ENCODE measurements at places on chromosomes 5 and 9. TPM values are rescaled to one million over a fixed set of nuclear protein-coding genes. Genes with fewer than 3 reads are reported as not detected.

- DNase-seq = no peak
Observed at GRCh38 chr5:74357827-74358226, 282.7 kb downstream of the ENC1 start.

DNA sequence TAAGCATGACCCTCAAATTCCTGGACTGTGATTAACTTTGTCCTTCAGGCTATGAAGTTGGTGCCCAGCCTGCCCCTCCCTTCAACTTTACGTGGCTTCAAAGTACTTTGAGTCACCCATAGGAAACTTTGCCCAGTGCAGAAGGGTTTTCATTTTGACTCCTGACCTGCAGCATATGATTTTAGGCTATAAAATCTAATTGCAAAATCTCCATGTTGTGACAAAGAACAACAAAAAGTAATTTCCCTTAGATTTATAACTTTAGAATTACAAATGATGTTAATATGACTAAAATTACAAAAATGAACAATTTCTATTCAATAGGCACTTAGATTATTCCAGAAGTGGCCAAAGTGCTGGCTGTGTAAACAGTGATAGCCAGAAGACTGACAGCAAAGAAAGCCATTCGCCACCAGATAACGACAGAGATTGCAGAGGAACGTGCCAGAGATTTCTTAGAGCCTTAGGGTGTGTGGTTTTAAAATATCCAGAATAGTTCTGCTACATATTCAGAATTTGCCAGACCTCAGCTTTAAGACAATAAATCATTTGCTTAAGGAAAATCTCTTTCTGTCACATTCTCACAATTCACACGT is 197.4 kb downstream of the SEMA5A start:
- DNase-seq = no peak

DNA sequence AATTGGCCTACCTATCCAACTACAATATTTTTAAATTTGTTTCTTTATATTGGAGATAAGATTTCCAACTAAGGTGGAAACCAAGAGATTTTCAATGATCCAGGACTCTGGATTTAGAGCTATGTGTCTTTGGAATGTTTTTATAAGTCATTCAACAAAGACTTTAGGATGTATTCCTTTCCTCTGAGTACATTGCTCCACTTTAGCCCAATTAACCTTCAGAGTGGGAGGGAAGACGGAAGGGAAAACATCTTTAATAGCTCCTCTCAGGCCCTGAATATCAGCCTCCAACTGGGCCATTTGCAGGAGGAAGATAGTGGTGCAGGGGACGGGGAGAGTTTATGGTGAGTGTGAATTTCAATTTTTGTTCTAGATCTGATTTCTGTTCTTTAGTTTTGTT is 239.2 kb downstream of the PIK3R1 start:
- no peak for DNase-seq

GRCh38 chr9:20980832-20981455 is 50.5 kb downstream of the HACD4 start:
- DNase-seq = no peak

GRCh38 chr9:6512085-6512657 is 99.2 kb downstream of the UHRF2 start:
- DNase-seq = no peak

DNA sequence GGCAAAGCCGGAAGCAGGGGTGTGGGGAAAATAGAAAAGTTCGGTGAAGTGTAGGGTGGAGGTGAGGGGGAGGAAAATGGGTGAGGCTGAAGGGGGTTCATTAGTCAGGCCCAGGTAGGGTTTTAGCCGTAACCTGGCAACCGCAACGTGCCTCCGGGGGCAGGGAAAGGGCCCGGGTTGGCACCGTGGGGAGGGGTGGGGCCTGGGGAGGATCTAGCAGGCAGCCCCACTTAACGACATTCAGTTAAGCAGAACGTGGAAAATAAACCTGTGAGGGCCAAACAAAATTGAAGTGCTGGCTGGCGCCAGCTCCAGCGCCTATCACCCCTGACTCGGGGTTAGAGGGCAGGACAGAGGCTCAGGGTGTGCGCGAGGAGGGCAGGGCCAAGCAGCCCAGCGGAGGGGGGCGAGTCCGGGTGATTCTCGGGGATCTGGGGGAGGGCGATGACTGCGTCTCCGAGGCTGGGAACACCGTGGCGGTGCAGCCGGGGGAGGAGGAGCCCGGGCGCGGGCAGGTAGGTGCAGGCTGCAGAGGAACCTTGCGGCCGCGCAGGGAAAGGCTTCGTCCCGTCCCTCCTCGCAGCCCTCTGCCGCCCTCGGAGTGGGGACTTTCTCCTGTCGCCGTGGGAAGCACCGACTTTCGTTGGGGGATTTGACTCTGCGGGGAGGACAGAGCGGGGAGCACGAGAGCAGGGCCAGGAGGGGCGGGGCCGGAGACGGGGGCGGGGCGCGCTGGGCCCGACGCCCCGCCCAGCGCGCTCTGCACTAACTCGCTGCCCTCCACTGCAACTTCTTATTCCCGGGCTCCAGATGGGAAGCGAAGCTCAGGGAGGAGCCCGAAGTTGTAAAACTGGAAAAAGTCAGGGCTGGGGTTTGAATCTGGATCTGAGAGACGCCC is 5.1 kb downstream of the RGS14 start:
- DNase-seq = peak; percentile 89

GRCh38 chr9:96161819-96162218 is 140.2 kb downstream of the HSD17B3 start:
- DNase-seq = no peak

DNA sequence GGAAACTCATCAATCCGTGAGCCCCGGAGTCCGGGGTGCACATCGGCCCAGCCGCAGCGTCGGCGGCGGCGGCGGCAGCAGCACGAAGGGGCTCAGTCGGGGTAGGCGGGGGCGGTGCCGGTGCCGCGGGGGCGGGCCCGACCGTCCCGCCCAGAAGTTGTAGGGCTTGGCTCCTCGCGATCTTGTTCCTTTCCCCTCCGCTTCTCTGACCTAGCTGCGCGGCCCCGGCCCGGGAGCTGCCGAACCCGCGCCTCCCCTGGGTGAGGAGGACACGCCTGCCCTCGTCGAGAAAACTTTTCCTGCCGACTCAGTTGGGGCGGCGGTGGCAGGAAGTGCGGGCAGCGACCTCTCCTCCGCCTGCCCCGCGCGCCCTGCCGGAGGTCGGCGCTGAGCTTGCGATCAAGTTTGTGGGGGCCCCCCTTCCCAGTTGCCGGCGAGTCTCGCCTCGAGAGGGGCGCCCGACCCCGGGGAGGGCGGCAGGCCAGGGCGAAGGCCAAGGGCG is at the start of gene MAN2A1:
Gene MAN2A1 (plus strand): TSS at position 188 of the 502 bp plus-strand sequence. CDS start 491 bp downstream, outside the sequence.
- peak; percentile 75 for DNase-seq

DNA sequence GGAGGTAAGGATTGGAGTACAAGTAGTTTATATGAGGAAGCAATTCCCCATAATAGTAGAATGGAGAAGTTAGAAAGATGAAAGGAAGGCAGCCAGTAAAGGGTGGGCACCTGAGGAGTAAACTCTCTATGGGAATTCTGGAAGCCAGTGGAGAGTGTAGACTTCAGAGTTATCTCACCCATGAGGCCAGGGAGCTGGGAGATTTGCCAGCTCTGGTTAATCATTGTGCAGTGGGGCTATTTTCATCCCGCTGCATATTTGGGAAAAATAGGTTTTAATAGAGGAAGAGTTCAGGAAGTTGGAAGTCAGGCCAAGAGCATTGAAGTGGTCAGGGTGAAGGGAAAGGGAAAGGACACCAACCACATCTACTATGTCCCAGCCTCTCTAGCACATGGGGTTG is 242.3 kb upstream of the BRINP1 start:
- no peak for DNase-seq

GRCh38 chr5:170576602-170577535 is 73.0 kb downstream of the KCNIP1 start:
- DNase-seq = no peak

GRCh38 chr5:132058646-132059042 is 1.8 kb upstream of the IL3 start:
- no peak for DNase-seq

DNA sequence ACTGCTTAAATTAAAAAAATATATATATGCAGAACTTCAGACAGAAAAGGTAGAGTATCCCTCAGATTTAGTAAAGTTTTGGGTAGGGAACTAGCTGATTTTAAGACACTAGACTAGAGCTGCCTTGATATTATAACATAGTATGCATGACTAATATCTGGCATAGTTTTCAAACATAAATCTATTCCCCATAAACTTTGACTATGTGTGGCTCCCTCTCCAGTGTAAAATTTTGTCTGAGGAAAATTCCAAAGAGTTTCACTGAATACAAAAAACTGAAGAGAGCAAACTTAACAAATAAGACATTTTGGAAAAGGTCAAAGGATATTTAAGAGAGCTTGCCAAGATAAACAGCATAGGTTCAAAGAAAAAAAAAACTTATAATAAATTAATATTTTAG is 66.2 kb upstream of the ZNF462 start:
- no peak for DNase-seq

- DNase-seq = no peak
Observed at GRCh38 chr5:160471761-160472160, 50.1 kb downstream of the PTTG1 start.

- DNase-seq = no peak
Observed at GRCh38 chr5:74613283-74613682, 27.2 kb downstream of the ENC1 start.

DNA sequence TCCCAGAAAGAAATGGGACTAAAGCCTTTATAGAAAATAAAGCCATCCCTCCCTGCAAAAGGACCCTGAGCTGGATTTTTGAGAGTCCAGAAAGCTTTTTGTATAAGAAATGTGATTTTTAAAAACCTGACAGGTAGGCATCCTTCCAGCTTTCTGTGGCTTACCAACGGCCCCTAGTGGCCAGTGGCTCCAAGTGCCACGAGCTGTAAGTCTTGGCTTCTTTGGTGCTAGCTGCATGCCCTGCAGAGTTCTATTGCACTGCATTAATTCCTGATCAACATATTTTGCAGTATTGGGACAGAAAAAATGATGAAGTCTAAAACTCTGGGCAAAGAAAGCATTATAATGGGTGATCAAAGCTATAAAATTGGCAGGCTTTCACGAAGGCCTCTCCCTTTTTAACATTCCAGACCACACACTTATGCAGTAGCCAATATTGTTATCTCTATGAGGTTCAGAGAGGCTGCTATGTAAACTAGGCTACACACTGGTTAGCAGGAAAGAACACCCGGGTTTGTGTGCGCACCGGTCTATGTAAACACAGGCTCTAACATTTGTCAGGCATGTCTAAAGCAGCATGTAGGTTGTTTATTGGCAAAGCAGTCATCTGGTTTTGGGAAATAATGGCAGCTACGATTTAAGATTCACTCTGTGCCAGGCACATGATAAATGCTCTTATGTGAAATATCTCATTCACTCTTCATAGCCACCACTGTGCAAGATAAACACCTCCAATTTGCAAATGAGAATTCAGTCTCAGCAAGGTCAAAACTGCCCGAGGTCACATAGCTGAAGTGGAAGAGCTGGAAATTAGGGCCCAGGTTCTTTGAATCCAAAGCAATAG is 55.2 kb downstream of the NMUR2 start:
- DNase-seq = peak; percentile 56

DNA sequence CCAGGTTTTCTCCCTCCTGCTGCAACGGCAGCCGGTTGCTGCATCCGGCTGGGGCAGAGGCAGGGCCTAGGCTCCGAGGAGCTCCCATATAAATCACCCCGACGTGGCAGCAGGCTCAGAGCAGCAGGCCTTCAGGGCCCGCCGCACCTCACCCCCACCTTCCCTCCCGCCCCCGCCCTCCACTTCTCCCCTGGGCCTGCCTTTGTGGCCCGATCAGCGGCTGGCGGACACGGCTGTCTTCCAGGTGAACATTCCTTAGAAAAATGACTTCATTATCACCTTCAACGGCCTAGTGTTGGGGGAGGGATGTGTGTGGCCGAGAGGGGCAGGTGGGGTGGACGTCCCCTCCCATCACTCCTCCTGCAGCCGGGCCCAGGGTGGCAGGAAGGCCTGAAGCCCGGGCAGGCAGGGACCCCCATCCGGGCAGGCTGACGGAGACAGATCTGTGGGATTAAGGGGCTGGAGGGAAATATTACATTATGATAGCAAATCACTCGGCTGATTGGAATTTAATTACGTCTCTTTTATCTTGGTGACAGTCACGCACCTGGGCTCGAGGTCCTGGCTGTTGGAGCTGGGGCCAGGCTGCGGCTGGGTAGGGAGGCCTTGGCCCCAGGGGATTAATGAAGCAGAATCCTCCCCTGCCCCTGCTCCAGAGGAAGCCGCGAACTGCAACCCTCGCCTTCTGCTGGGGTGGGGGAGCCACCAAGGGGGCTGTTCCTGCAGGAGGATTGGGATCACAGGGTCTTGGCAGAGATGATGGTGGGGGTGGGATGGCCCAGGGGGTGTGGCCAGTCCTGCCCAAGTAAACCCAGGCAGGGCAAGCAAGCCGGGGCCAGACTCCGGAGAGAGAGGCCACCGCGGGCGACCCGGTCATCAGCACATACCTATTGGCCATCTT is 38.4 kb upstream of the RXRA start:
- DNase-seq = no peak

DNA sequence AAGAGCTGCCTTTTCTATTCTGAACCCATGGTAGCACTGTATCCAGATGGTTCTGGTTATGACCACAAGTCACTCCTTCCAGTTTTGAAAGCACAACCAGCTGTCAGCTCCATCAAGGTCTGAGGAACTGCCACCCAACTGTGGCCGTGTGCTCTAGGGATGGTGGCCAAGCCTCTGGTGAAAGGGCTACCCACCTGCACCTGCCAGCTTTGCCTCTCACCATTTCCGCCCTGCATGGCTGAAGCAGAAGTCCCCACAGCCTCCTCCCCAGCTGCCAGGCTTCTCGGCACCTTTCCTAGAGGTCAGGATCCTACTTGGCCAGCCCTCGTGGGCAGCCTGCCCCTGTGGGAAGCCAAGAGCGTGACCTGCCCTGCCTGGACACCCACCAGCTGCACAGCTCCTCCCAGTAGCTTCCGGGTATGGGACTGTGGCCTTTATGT is 16.8 kb downstream of the SEMA5A start:
- no peak for DNase-seq

- no peak for DNase-seq
Observed at GRCh38 chr5:141807329-141807728, 70.9 kb downstream of the PCDH1 start.

Gene FCN2
- not detected for total RNA-seq

Gene SLC45A2
- total RNA-seq = not detected

Gene SLCO6A1
- total RNA-seq = not detected

Gene C5orf46
- not detected for total RNA-seq

Gene LHX3
- total RNA-seq = not detected

Gene PCDHGA8
- not detected for total RNA-seq

Gene CHSY3
- total RNA-seq = not detected

All from activated naive CD4-positive, alpha-beta T cell treated with anti-CD3 and anti-CD28 coated beads for 36 hours (primary cell).